ENCODE measurements at places on chromosomes 11 and 22. TPM values are rescaled to one million over a fixed set of nuclear protein-coding genes. Genes with fewer than 3 reads are reported as not detected.

The CADM1 gene
- total RNA-seq = 33.5 TPM

DNA sequence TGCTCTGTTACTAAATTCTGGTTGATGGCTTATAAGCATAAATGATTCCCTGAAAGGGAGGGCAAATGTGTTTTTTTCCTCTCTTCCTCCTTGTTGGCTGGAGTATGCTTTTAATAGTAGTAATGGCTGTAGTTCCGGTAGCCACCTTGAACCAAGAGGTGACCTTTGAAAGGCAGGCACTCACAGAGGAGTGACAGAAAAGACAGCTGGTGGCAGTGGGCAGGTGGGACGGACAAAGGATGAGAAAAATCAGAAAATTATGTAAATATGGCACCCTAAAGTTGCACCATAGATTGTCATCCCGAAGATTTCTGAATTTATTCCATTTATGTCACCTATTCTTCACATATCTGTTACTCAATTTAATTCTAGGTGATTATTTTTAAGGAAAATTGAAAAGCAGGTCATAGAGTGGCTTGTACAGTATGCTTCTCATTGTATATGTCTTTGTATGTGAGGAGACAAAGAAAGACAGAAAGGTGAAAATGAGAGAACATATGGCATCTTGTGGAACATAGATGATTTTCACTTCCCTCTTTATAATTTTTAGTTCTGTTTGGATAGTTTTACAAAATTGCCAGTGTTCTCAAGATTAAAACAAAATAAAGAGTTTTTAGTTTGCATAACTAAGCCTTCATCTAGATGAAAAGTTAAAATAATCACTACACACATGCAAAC, 17.0 kb downstream of the CASP12 start:
- no peaks in the 10 kb centered on the region for H3K36me3 ChIP-seq
- H3K4me1 ChIP-seq = no peaks in the 10 kb centered on the region
- no peak for DNase-seq
- H3K27me3 ChIP-seq = no peaks in the 10 kb centered on the region
- H3K4me3 ChIP-seq = no peak overlapping the region
- H3K27ac ChIP-seq = no peak overlapping the region

DNA sequence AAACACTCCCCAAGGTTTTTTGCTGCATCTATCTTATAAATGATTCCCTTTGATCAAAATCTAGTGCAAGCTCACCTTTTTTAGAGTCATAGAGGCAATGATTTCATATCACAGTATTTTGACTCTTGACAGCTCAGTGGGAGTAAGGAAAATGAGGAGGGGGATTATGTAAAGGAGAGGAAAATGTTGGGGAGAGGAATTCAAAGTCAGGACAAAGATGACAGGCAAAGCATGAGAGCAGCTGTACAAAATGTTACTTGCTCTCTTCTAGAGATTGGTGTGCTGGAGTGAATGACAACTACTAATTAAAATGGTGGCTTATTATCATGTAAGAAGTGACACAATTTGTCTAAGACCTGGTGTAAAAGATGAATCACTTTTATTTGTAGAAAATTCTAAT, 644.6 kb upstream of the CHORDC1 start:
- DNase-seq = no peak
- no peaks in the 10 kb centered on the region for H3K36me3 ChIP-seq
- no peak overlapping the region for H3K4me3 ChIP-seq
- no peak overlapping the region for H3K27ac ChIP-seq
- no peaks in the 10 kb centered on the region for H3K27me3 ChIP-seq

DNA sequence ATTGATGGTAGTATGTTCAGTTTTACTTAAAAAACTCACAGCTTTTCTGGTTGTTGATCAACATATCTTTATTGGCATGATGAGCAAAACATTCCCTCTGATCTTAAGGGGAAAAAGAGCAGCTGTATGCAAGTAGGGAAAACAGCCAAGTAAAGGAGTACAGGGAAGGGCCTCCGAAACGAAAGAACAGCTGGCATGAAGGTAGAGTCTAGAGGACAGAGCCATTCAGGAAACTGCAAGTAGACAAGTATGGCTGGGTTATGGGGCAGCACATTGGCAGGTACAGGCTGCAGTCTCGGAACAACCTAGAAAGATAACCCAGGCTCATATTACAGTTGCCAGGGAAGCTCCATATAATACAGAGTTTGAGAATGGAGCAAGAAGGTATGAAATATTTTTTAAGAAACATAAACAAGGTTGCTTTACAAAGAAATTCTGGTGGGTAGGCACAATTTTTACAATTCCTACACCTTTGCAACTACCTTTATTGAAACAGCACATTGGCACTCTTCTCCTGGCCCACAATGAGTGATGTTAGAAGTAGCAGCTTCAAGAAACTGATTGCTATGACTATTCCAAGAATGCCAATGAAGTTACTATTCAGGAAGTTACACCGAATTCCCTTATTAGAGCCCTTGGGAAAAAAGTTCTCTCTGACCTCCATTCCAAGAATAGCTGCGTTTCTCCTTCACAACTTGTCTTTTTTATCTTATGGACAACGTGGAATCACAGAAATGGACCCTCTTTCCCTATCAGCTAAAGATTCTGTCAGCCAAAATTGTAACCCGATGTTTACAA, 45.2 kb downstream of the LGR4 start:
- peaks cover 15% of the 10 kb centered on the region for H3K4me1 ChIP-seq
- no peaks in the 10 kb centered on the region for H3K27me3 ChIP-seq
- no peak overlapping the region for H3K4me3 ChIP-seq
- peak overlapping the region; percentile 44 for H3K27ac ChIP-seq

DNA sequence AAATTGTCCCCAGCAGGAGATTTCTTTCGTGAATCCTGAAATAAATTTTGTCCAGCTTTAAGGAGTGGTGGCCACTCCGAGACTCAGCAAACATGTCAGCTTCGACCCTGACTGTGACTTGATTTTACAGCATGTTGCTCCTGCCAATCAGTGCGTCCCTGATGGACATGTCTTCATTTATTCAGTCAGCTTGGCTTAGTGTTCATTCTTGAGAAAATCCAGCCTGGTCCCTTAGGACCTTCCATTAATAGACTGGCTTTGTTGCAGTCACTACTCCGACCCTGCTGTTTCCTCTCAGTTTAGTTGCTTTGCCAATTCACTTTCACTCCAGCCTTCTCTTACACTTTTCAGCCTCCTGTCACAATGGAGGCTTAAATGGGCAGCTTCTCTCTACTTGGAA, 30.5 kb downstream of the TMPRSS5 start:
- H3K4me3 ChIP-seq = no peak overlapping the region
- DNase-seq = no peak
- H3K36me3 ChIP-seq = no peaks in the 10 kb centered on the region

The TTLL8 gene
- not detected for total RNA-seq

GRCh38 chr11:80746300-80746699, 1305.5 kb upstream of the TENM4 start:
- H3K4me1 ChIP-seq = no peaks in the 10 kb centered on the region
- no peaks in the 10 kb centered on the region for H3K27me3 ChIP-seq
- no peak for DNase-seq
- no peak overlapping the region for H3K27ac ChIP-seq
- H3K4me3 ChIP-seq = no peak overlapping the region

The CASP4 gene
- total RNA-seq = 60.3 TPM

All from kidney (tissue), 22 donors.